ENCODE measurements at places on chromosomes 1 and 21.
A peak's percentile ranks its signal among the peaks of the same experiment; 100 is the strongest.

- H3K27ac ChIP-seq: no peak overlapping the region
- H3K4me1 ChIP-seq: no peaks in the 10 kb centered on the region
- H3K36me3 ChIP-seq: peaks cover 19% of the 10 kb centered on the region
- H3K4me3 ChIP-seq: no peak overlapping the region
- no peak for DNase-seq
- no peaks in the 10 kb centered on the region for H3K27me3 ChIP-seq
Observed at GRCh38 chr1:23417570-23417969, 7.0 kb downstream of the TCEA3 start.

DNA sequence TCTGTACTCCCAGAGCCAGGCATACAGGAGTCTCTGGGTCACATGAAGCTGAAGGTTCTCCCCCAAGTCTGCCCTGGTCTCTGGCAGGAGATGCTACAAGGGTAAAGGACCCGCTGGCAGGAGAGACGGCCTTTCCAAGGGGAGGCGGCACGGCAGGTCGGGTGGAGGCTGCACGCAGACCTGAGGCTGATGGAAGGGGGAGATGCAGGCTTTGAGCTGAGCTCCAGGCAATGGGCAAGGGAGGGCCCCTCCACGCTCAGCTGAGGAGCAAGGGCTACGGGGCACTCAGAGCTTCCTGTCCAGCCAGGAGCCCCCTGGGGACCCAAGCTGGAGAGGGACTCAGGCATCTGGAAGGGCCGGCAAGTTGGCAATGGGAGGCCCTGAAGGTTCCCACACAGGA lies 50.3 kb downstream of the MEGF6 start:
- DNase-seq: no peak
- no peak overlapping the region for H3K4me3 ChIP-seq
- no peak overlapping the region for H3K27ac ChIP-seq
- no peaks in the 10 kb centered on the region for H3K36me3 ChIP-seq
- H3K4me1 ChIP-seq: peaks cover 12% of the 10 kb centered on the region
- H3K27me3 ChIP-seq: no peaks in the 10 kb centered on the region

DNA sequence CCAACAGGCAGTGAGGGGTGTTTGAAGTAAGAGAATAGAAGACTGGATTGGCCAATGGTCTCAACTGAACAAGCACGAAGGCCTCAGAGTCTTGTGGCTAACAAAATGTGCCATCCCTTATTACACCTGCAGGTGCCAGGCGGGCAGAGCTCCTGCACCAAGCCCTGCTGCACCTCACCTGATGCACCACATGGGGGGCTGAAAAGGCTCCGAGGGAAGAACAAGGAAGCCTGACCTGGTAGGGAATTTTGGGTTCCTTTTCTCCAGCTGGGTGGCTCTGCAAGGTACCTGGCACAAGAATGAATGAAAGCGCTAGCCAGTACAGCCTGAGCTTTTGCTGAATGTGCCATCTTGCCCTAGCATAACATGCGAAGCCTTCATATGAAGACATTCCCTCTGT lies 9.7 kb downstream of the HSD3B1 start:
- no peak overlapping the region for H3K4me3 ChIP-seq
- no peaks in the 10 kb centered on the region for H3K27me3 ChIP-seq
- no peak overlapping the region for H3K27ac ChIP-seq
- H3K4me1 ChIP-seq: no peaks in the 10 kb centered on the region
- DNase-seq: no peak

DNA sequence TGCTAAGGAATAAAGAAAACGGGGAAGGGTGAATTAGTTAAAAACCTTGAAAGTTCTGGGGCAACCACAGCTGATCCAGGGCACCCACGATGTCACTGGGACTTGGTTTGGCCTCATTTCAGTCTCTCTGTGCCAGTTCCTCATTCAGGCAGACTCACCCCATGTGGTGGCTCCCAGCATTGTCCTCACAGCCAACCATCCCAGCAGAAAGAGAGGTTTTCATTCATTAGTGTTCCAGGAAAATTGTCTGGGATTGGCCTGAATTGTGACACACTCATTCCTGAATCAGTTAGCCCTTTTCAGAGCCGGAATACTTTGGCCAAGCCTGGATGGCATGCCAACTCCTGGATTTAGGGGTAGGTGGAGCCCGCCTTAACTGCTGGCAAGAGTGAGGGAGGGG lies 367.7 kb downstream of the PRDM2 start:
- no peaks in the 10 kb centered on the region for H3K27me3 ChIP-seq
- no peaks in the 10 kb centered on the region for H3K36me3 ChIP-seq
- no peak overlapping the region for H3K27ac ChIP-seq
- H3K4me3 ChIP-seq: no peak overlapping the region

DNA sequence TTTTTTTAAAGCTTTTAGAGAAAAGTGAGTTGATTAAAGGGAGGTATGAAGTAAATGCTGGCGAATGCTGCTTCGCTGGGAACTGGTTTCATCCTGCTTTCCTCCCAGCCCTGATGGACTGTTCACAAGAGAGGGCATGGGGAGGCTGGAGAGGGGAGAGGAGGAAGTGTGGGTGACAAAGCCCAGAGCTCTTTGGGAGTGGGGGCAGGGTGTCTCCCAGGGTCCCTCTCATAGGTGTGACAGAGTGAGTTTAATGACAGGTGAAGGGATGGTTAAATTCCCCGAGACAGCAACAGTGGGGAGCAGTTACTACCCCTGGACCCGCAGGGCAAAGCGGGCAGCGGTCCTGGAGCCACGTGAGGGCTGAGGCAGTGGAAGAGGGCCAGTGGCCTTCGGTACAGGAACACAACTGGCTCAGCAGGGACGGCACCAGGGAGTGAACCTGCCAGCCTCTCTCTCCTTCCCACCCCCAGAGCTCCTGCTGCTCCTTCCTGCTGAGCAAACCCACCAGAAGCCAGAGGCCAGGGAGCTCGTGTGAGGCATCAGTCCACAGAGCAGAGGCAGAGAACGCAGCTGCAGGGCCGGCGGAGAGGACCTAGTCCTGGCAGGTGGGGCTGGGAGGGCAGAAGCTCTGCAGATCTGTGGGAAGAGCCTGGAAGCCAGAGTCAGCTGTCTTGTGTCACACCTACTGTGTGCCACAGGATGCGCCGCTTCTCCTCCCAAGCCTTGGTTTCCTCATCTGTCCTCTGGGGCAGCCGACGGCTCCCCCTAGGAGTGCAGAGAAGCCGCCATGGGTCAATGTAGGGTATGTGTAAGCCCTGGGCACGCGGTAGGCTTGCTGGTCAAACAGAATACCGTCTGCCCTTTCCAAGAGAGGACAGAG lies 20.9 kb upstream of the LRP8 start:
- H3K27me3 ChIP-seq: no peaks in the 10 kb centered on the region
- H3K4me1 ChIP-seq: no peaks in the 10 kb centered on the region
- H3K27ac ChIP-seq: no peak overlapping the region
- DNase-seq: no peak
- H3K36me3 ChIP-seq: no peaks in the 10 kb centered on the region
- no peak overlapping the region for H3K4me3 ChIP-seq

DNA sequence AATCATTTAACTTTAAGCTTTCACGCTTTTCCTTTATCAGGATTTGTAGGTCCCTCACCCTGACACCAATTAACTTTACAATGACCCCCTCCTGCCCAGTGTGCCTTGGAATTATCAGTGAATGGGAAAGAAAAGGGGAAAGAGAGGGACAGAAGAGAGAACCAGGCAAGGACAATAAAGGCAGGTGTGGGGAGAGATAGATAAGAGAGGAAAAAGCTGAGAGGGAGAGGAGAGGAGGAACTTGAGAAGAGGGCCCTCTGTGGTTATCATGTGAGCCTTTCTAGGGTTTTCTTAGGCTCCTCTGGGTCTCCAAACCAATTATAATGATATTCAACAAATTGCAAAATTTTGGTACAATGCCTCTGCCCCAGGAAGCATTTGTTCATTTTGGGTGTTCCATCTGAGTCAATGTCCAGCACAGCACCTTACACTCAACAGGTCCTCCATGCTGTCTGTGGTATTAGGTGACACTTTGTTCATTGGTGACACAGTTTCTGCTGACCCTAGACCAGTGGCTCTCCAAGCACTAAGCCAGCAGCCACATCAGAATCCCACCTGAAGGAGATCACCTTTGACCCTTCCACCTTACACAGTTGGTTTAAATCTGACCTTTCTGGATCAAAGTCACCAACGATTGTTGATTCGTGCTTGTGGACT lies 14.2 kb downstream of the AKNAD1 start:
- no peaks in the 10 kb centered on the region for H3K36me3 ChIP-seq
- DNase-seq: no peak
- no peaks in the 10 kb centered on the region for H3K27me3 ChIP-seq
- H3K4me3 ChIP-seq: no peak overlapping the region
- peaks cover 8% of the 10 kb centered on the region for H3K4me1 ChIP-seq
- H3K27ac ChIP-seq: no peak overlapping the region

DNA sequence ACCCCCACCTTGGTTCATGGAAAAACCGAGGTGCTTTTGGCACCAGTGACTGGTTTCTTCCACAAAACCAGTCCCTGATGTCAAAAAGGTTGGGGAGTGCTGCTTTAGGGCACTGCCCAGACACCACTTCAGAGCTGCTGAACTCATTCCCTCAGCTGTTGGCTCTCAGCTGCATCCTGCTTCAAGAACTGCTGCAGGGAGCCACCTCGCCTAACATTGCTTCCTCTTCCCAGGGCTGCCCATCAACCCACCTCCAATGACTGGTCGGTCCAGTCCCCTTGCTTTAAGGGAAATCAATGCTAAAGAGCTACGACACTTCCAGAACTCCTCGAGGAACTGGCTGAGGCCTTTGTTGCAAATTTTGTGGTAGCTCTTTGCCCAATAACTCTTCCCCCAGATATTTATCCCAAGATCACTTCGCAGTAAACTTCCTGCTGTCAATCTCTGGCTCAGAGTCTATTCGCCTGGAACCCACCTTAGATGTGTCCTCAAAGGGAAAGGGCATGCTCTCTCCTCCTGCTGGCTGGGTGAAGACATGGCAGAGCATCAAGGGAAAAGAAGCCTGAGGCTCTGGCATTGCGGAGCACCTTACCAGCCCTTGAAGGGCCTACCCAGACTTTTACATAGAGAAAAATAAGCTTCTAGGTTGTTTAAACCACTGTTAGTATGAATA lies 29.0 kb downstream of the C1orf52 start:
- no peak overlapping the region for H3K4me3 ChIP-seq
- H3K27me3 ChIP-seq: no peaks in the 10 kb centered on the region
- DNase-seq: no peak
- H3K36me3 ChIP-seq: no peaks in the 10 kb centered on the region

DNA sequence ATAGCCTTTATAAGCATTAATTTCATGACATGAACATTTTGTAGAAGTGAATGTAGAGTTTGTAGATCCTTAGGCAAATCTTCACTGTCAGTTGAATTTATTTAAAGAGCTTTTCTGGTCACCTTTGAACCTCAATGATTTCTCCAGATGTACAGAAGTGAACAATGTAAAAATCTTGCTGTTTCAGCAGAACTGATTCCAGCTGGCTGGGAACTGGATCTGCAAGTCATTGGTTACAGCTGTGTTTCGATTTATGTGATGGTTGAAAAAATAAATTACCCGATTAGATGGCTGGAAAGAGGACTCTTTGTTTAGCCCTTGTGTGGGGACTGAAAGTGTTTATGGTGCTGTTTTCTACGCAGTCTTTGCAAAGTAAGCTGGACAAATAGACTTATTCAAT lies 849.8 kb downstream of the USP25 start:
- H3K27me3 ChIP-seq: no peaks in the 10 kb centered on the region
- DNase-seq: no peak
- peak overlapping the region; percentile 16 for H3K4me3 ChIP-seq
- peaks cover 51% of the 10 kb centered on the region for H3K4me1 ChIP-seq
- H3K27ac ChIP-seq: peak overlapping the region; percentile 40

GRCh38 chr1:151936653-151937052 lies 27.3 kb upstream of the THEM4 start:
- no peak for DNase-seq
- H3K4me3 ChIP-seq: no peak overlapping the region
- no peaks in the 10 kb centered on the region for H3K36me3 ChIP-seq
- no peaks in the 10 kb centered on the region for H3K27me3 ChIP-seq

- DNase-seq: no peak
- H3K4me3 ChIP-seq: no peak overlapping the region
- no peaks in the 10 kb centered on the region for H3K4me1 ChIP-seq
- no peak overlapping the region for H3K27ac ChIP-seq
Observed at GRCh38 chr1:30101487-30102227, 621.7 kb downstream of the MATN1 start.

- no peaks in the 10 kb centered on the region for H3K4me1 ChIP-seq
- no peaks in the 10 kb centered on the region for H3K36me3 ChIP-seq
- H3K4me3 ChIP-seq: no peak overlapping the region
- no peak for DNase-seq
Observed at GRCh38 chr1:239128541-239128940, 257.8 kb upstream of the CHRM3 start.

DNA sequence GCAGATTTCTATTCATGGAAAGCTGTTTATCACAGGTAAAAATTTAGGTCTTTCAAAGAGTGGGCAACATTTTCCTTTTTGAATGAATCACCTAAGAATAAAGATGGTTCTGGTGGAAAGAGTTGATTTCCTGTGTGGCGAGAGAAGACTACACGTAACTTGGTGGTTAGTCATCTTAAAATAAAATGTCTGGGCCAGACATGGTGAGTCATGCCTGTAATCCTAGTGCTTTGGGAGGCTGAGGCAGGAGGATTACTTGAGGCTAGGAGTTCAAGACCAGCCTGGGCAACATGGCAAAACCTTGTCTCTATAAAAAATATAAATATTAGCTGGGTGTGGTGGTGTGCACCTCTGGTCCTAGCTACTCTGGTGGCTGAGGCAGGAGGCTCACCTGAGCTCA lies 65.7 kb downstream of the DISP1 start:
- H3K36me3 ChIP-seq: peaks cover 4% of the 10 kb centered on the region
- H3K27me3 ChIP-seq: no peaks in the 10 kb centered on the region
- H3K4me3 ChIP-seq: no peak overlapping the region
- peaks cover 14% of the 10 kb centered on the region for H3K4me1 ChIP-seq
- no peak for DNase-seq

GRCh38 chr1:94989398-94989797 lies 62.5 kb upstream of the CNN3 start:
- no peak overlapping the region for H3K4me3 ChIP-seq
- H3K27me3 ChIP-seq: no peaks in the 10 kb centered on the region
- DNase-seq: no peak
- H3K27ac ChIP-seq: no peak overlapping the region

DNA sequence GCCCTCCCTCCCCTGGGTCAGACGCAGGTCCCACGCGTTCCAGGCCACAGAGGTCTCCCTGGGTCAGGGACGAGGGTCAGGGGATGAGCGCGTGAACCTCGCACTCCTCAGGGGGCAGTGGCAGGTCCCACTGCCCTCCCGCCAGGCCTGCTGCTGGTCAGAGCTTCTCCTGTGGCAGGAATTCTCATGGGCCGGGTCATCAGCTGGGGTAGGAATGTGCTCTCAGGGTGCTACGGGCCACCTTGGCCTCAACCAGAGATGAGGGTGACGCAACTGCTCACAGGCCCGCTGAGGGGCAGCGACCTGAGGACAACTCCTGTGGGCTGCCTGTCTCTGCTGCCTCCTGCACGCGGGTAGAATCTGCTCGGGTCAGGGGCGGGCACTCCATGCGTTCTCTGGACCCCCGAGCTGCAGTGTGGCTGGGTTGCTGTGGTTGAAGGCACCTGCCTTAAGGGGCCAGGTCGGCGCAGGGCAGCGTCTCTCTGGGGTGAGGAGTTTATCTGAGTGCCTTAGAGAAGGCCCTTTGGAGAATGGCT lies 128.8 kb downstream of the PRDM16 start:
- H3K36me3 ChIP-seq: no peaks in the 10 kb centered on the region
- no peaks in the 10 kb centered on the region for H3K27me3 ChIP-seq
- H3K4me3 ChIP-seq: no peak overlapping the region
- H3K4me1 ChIP-seq: no peaks in the 10 kb centered on the region
- no peak for DNase-seq

Data from tibial nerve (tissue), 4 donors.